ENCODE measurements at places on chromosomes 16 and 17.

- DNase-seq, result no peak
Observed at GRCh38 chr17:12900474-12900873, 111.2 kb downstream of the ARHGAP44 start.

- DNase-seq, result no peak
Observed at GRCh38 chr17:77375108-77375916, 234.5 kb downstream of the SEC14L1 start.

- no peak for DNase-seq
Observed at GRCh38 chr16:13130586-13130985, 229.2 kb downstream of the SHISA9 start.

- DNase-seq, result no peak
Observed at GRCh38 chr17:66369830-66370229, 67.4 kb downstream of the PRKCA start.

GRCh38 chr16:86961171-86961601 lies 356.0 kb downstream of the C16orf95 start:
- no peak for DNase-seq

DNA sequence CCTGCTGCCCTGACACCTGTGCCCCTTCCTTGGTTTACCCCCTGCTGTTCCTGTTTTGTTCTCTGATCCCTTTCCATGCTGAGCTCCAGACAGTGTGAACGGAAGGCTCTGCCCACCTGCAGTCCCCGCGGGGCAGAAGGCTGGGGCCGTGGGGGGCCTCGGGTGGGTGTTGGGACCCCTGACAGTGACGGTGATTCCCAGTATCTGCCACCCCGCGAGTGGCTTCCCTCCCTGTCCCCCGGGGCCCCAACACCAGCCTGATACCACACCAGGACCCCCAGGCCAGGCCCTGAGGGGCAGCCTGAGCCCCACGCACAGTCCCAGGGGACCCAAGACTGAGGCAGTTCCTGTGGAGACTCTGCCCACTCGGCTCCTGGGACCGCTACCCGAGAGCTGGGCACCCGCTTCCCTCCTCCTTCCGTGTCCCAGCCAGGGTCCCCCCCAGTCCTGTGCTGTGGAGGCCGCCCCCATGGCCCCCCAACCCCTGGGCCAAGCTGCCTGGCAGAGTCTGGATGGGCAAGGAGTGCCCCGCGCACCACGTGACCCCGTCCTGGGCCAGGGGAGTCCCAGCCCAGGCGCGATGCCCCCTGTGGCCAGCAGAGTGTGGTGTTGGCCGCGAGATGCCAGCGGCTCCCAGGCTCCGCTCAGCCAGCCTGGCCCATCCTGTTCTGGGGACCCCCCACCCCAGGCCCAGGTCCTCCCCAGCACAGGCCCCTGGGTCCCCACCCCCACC lies 10.0 kb upstream of the C1QTNF8 start:
- DNase-seq, result peak; percentile 57

DNA sequence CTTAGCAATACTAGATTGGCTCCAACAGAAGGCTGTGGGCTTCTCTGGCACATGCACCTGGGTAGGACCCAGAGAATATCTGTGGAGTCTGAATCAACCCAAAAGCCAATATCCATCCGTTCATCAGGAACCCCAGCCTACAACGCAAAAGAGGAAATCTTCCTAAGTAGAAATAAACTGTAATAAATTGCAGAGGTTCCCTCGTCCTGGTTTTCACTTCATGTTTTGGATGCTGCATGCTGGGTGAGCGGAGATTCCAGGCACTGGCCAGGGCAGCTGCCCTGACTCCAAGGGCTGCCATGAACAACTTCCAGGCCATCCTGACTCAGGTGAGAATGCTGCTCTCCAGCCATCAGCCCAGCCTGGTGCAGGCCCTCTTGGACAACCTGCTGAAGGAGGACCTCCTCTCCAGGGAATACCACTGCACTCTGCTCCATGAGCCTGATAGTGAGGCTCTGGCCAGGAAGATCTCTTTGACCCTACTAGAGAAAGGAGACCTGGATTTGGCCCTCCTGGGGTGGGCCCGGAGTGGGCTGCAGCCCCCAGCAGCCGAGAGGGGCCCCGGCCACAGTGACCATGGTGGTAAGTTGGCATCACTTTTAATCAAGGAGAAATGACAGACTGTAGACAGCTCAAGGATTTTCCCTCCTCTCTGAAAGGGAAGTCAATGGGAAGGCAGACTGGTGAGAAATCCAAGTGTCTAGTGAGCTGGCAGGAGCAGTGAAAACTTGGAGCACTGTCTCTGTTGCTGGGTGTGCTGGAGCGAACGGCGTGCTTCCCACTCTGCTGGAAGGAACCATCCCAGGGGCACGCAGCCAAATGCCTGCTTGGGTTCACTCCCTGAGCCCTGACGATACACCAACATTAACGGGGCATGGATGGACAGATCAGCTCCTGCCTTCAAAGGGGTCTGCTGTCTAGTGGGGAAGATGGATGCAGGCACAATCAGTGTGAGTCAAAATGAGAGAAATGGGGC lies 10.7 kb upstream of the CIITA start:
- DNase-seq, result no peak

DNA sequence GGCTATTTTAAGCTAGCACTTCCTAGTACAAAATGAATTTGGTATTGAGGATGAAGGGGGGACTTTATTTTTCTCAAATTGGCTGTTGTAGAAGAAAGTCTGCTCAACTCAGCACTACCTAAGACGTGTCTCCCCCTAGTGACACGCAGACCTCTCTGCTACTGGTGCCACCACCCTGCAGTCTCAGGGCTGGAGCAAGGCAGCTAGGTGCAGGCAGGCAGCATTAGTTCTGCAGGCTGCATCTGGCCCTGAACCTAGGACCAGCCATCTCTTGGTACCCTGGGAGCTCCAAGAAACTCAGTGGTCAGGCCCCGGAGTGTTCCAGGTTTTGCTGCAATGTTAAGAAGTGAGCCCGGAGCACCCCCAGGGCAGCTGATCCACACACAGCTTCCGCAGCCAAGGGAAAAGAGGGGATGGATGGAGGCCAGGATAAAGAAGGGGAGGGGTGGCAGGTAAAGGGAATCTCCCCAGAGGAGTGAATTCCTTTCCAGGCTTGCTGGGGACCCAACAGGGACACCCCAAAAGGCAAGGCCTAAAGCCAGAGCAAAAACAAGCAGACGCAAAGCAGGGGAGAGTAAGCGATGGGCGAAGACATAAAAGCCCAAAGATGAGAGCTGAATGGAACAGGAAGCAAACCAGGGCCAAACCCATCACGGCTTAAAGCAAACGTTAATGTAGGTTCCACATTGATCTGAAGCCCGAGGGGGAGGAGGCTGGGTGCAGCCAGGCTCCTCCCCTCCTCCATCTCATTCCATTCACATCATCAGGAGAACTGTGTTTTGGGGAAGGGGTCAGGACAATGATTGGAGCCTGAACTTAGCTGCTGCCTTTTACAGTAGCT lies 200.5 kb downstream of the ZFHX3 start:
- DNase-seq, result no peak

- no peak for DNase-seq
Observed at GRCh38 chr17:81549031-81549557, 3.1 kb downstream of the FAAP100 start.

- DNase-seq, result no peak
Observed at GRCh38 chr17:41413982-41414381, 10.4 kb downstream of the KRT37 start.

- no peak for DNase-seq
Observed at GRCh38 chr17:52828621-52829020, 670.1 kb upstream of the CA10 start.

GRCh38 chr16:66250686-66251431 lies 115.6 kb upstream of the CDH5 start:
- no peak for DNase-seq

- no peak for DNase-seq
Observed at GRCh38 chr16:64522548-64522947, 599.3 kb downstream of the CDH11 start.

DNA sequence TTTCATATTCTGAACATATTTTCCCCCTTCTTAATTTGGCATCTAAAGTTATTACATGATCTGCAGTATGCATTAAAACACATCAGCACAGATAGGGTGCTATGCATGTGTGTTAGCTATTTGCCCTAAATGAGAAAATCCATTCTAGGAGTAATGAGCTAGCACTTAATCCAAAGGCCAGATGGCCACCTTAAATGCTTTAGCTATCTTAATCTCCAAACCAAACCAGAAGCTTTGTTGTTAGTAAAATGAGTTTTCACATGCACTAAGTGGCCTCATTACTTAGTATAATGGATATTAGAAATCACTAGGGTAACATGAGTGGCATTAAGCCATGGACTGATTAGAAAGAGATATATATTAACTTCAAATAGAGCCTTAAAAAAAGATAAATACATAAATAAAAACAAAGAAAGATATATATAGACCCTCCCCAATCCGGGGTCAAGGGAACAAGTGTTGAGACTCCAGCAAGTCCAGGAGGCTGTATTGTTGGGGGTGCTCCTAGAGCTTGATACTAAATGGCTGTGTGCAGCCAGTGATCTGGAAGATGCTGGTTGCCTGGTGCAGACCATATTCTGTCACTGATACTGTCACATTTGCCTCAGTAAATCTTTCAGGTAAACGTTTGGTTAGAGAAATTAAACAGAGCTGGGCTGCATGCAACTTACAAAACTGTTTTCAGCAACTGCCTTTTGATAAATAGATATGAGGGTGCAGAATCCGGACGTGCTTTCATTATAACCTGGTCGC lies 67.3 kb downstream of the MYH10 start:
- no peak for DNase-seq

GRCh38 chr17:9221922-9222180 lies 200.5 kb downstream of the NTN1 start:
- DNase-seq, result no peak

DNA sequence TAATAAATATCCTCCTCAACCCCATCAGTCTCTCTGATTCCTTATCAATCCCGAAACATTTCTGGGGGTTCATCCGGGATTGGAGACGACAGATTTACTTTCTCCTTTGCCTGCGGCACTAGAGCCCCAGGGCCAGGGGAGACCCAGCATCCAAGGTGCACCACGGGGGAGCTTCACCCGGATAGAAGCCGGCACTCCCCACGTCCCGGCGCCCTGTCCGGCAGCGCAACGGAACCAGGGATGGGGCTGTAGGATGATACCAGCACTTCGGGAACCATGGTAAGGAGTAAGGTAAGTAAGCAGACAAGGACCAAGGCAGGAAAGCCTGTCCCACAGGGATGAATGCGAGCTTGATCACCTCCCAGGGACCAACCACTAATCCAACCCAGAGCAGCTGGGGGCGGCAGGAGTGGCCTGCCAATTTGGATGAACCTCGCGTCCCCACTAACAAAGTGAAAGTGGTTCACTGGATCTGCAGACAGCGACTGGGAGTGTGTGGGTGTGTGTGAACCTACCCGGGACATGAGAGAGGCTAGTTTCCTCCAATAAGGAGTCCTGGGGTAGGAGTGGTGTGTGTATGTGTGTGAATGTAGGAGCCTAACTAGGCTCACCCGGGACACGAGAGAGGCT lies 11.9 kb downstream of the POLR3K start:
- DNase-seq, result no peak

GRCh38 chr16:29779474-29779873 lies 1.4 kb downstream of the ZG16 start:
- no peak for DNase-seq

DNA sequence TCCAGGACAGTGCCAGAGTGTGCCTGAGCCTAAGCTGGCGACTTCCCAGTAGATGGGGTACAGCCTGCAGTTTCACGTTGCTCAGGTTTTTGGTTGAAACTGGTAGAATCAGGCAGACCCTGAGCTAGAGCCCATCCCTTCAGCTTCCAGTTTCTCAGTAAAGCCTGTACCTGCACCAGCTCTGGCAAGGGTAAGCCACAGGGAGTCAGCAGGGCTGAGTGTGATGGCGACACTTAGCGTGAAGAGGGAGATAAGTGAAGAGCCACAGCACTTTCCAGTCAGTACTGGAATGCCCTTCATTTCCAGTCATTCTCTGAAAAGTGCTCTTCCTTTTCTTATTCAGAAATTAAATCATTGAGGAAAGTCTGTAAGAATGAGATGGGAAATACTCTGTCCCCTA lies 22.4 kb downstream of the PLD6 start:
- no peak for DNase-seq

DNA sequence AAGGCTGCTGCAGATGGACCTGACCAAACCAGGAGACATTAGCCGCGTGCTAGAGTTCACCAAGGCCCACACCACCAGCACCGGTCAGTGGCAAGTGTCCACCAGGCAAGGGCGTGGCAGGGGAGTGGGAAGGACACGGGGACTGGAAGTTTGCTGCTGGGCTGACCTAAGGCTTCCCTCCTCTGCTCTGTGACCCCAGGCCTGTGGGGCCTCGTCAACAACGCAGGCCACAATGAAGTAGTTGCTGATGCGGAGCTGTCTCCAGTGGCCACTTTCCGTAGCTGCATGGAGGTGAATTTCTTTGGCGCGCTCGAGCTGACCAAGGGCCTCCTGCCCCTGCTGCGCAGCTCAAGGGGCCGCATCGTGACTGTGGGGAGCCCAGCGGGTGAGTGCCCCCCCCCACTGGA lies 4.8 kb downstream of the HSD11B2 start:
- DNase-seq, result no peak

- DNase-seq, result no peak
Observed at GRCh38 chr16:69105501-69106361, at the start of gene HAS3. HAS3 (plus strand) TSS chr16:69105653; CDS start chr16:69109396, 3,743 bp downstream.

GRCh38 chr17:2028737-2029136 lies 1.2 kb upstream of the DPH1 start:
- no peak for DNase-seq

- no peak for DNase-seq
Observed at GRCh38 chr16:83915491-83915890, 16.6 kb downstream of the MLYCD start.

All from liver (tissue), 10 donors.